ENCODE measurements at places on chromosomes 5 and 9. TPM values are rescaled to one million over a fixed set of nuclear protein-coding genes. Genes with fewer than 3 reads are reported as not detected.

GRCh38 chr9:8095672-8096086, 296.1 kb upstream of the DMAC1 start:
- no peak for DNase-seq

DNA sequence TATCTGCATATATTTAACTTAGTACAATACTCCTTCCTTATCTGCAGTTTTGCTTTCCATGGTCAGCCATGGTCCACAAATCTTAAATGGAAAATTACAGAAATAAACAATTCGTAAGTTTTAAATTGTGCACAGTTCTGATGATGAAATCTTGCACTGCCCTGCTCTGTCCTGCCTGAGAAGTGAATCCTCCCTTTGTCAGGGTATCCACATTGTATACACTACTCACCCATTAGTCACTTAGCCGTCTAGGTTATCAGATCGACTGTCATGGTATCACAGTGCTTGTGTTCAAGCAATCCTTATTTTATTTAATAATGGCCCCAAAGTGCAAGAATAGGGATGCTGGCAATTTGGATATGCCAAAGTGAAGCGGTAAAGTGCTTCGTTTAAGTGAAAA, 8.3 kb upstream of the YTHDC2 start:
- DNase-seq, result no peak

GRCh38 chr5:78597068-78597973, 51.3 kb downstream of the LHFPL2 start:
- DNase-seq, result no peak

The SLC34A1 gene
- not detected for total RNA-seq

GRCh38 chr9:74770508-74771261, 117.0 kb downstream of the TRPM6 start:
- peak; percentile 45 for DNase-seq

The FOXI1 gene
- not detected for total RNA-seq

- DNase-seq, result no peak
Measured at GRCh38 chr9:33416996-33417395, 14.6 kb upstream of the AQP7 start.

The NMUR2 gene
- total RNA-seq, result not detected

The CARTPT gene
- total RNA-seq, result not detected

- peak; percentile 81 for DNase-seq
Measured at GRCh38 chr5:178590141-178590923, at the start of gene COL23A1. TSS of gene COL23A1 (minus strand) at chr5:178590393.

GRCh38 chr5:160021831-160022446, 13.0 kb downstream of the TTC1 start:
- no peak for DNase-seq

- no peak for DNase-seq
Measured at GRCh38 chr9:85163415-85163814, 493.9 kb downstream of the NTRK2 start.

The LCN15 gene
- not detected for total RNA-seq

- DNase-seq, result peak; percentile 86
Measured at GRCh38 chr5:115460472-115460871, 84.1 kb downstream of the FEM1C start.

DNA sequence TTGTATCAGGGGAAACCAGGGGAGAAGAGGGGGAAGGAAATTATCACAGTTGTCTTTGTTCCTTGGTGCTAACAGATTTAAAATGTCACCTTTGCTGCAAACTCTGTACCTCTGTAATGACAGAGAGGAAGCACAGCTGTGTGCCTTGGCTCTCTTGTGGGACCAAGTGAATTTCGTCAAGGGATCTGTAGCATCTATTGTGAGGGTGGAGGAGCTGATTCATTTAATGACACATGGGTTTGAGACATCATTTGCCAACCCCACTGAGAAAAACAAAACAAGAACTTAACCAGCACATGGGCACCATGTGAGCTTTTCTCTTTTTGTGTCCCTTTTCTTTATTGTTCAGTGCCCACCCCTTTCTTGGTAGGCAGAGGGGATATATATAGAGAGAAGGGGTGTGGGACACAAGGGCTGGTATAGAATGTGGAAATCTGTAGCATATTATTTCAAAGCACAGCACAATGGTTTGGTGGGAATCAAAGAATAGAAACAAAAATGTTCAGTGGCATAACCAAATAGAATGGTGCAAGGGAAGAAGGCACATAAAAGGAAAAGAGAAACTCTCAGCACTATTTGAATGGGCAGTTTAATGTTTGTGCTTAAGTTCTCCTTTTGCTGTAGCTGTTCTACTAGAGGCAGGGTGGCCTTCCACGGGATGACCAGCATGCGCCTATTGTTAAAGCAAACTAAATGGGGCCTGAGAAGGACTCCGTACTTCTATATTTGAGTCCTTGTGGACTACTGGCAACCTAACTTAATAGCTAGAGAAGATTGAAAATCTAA, 63.3 kb downstream of the LIX1 start:
- DNase-seq, result no peak

GRCh38 chr5:37248421-37248969, 681 bp downstream of the CPLANE1 start:
- DNase-seq, result no peak

The CBY3 gene
- not detected for total RNA-seq

GRCh38 chr9:135422341-135422944, 57.1 kb upstream of the PPP1R26 start:
- DNase-seq, result no peak

The GABBR2 gene
- total RNA-seq, result 0.30 TPM

- peak; percentile 82 for DNase-seq
Measured at GRCh38 chr5:43042626-43043399, 2.7 kb upstream of the ANXA2R start.

DNA sequence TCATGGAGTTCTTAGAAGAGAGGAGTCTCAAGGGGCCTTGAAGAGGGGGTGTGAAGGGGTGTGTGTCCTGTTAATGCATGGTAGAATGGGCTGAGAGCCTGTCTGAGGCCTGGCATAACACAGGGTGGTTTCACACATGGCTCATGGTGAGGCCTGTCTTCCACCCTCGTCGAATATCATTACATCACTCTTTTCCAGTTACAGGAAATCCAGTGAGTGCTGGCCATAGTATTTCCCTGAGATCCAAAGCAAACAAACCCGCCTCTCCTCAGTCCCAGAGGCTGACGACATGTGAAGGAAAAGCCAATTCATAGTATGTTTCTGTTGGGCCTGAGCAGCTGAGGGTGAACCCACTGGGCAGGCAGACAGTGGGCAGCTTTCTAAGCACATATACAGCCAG, 159.4 kb upstream of the NR3C1 start:
- peak; percentile 37 for DNase-seq

The CDC23 gene
- total RNA-seq, result 18.6 TPM

- DNase-seq, result no peak
Measured at GRCh38 chr5:22908129-22908528, 55.0 kb upstream of the CDH12 start.

Measured in Right ventricle myocardium superior (tissue), 1 donor.